ENCODE measurements at places on chromosomes 7 and 10. TPM values are rescaled to one million over a fixed set of nuclear protein-coding genes. Genes with fewer than 3 reads are reported as not detected.

PTF1A gene
- polyA plus RNA-seq = not detected

LARP4B gene
- 4.7 TPM for polyA plus RNA-seq

VSTM4 gene
- polyA plus RNA-seq = not detected

PARD3 gene
- 0.72 TPM for polyA plus RNA-seq

GRCh38 chr10:49614242-49615198 lies 683 bp downstream of the CHAT start:
- no peak for DNase-seq

DNA sequence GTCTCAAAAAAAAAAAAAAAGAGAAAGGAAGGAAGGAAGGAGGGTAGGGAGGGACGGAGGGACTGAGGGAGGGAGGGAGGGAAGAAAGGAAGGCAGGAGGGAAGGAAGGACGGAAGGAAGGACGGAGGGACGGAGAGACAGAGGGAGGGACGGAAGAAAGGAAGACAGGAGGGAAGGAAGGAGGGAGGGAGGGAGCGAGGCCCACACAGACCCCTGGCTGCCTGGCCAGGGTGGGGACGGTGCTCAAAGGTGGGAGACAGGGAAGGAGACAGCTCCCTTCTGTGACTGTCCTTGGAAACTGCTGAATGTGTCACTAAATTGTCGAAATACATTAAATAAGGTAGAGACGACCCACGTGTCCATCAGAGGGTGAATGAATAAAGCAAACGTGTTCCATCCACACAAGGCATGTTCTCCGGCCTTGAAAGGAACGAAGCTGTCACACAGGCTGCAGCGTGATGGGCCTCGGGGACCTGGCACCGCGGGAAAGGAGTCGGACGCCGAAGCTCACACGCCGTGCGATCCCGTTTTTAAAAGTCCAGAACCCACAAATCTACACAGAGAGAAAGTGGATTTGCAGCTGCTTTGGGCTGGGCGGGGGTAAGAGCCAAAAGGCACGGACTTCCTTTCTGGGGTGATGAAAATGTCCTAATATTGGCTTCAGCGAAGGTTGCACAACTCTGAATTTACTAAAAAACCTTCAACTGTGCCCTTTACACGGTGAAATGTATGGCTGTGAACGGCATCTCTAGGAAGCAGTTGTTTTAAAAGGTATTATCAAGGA lies 23.3 kb downstream of the ADAP1 start:
- DNase-seq = no peak

GRCh38 chr7:26858735-26859134 lies 5.7 kb downstream of the SKAP2 start:
- DNase-seq = peak; percentile 24

DNA sequence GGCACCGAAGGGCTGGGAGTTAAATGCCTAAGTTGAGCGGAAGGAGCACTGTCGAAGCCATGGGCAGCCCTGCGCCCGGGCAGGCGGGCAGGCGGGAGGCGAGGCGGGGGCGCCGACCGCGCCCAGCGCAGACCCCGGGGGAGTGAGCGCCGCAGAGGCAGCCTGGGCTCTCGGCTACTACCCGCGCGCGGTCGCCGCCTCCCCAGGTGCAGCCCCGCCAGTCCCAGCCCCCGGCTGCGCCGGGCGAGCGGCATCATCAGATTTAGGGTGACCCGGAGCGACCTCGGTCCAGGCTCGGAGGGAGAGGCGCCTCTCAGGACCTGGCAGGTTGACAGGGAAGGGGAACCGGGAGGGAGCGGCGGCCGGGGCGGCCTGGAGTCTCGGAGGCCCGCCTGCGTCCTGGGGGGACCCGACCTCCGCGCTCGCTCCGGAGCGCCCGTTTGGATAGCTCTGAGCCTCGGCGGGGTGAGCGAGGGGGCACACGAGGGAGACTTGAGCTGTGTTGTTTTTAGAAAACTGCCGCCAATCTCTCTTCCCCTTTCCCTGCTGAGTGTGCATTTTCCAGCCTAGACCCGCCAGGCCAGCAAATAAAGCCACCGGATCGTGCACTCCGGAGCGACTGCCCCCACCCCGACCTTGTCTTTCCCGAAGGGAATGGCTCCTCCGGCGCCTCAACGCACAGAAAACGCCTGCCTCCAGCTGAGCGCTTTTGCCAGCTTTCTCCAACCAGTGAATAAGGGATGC lies 2.3 kb upstream of the NRP1 start:
- DNase-seq = no peak

GRCh38 chr10:55628260-55628701 lies 732.8 kb downstream of the ZWINT start:
- DNase-seq = no peak

DNA sequence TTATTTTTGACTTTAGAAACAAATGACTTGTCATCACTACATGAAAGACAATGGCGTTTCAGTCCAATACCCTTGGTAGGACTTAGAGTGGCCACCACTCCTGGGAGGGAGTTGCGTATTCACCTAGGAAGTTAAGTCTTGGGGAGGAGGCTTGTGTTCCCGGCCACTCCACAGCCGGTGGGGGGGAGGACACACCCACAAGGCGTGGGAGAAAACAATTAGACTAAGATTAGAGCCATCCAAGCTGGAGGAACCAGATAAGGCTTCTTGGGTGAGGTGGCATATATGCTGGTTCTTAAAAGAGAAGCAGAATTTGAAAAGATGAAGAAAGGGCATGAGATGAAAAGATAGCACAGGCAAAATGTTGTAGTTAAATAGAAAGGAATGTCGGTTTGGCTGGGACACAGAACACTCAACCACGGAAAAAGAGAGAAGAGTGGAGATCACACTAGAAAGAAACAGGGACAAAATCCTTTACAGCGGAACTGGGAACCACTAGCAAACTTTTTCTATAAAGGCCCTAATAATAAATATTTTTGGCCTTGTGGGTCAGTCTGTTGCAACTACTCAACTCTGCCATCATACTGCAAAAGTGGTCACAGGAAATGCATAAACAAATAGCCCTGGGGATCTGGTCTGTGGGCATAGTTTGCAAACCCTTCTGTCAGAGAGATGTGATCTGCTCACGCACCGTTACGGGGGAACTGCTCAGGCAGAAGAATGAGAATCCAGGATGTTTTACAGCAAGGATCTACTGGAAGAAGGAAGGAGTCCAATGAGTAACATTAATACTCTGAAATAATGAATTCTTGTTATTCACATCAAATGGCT lies 651.8 kb downstream of the PARD3 start:
- no peak for DNase-seq

- no peak for DNase-seq
Observed at GRCh38 chr7:128687131-128687530, 15.0 kb downstream of the GARIN1A start.

DNA sequence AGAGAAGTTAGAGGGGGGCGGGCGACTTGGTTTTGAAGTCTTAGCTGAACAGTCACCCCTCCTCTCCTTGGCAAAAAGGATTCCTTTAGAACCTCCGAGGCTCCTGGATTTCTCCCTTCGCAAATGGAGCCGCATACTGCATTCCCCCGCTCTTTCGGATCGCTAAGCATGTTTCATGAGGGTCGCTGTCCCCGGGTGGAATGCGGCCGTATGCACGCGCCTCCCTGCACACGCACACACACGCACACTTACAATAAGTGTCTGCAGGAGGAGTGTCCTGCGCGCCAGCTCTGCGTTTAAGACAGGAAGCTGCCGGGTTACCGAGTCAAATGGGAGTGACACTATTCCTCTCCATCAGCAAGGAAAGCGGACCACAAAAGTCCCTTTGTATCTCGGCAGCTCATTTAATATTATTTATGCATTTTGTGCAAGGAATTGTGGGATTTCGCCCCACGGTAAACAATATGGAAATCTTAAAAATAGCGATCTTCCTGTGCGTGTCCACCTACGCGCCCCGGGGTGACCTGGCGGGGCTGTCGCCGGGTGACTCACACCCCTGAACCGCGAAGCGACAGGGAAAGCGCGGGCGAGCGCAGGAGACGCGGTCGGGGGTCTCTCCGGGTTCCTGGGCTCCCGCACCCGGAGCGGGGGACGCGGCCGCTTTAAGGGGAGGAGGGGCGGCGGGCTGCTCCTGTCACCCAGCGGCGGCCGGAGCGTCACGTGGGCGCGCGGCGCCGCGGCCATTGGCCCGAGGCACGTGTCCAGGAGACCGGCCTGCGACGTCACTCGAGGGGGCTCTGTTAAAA lies 988 bp upstream of the EN2 start:
- no peak for DNase-seq

METTL27 gene
- polyA plus RNA-seq = not detected

MEOX2 gene
- polyA plus RNA-seq = not detected

- no peak for DNase-seq
Observed at GRCh38 chr7:50298811-50299562, 5.5 kb upstream of the IKZF1 start.
